ENCODE measurements at places on chromosomes 12 and 14. TPM values are rescaled to one million over a fixed set of nuclear protein-coding genes. Genes with fewer than 3 reads are reported as not detected.

- DNase-seq = no peak
- no peaks in the 10 kb centered on the region for H3K27me3 ChIP-seq
- H3K36me3 ChIP-seq = no peaks in the 10 kb centered on the region
Observed at GRCh38 chr12:51218607-51219161, 822 bp upstream of the POU6F1 start.

DNA sequence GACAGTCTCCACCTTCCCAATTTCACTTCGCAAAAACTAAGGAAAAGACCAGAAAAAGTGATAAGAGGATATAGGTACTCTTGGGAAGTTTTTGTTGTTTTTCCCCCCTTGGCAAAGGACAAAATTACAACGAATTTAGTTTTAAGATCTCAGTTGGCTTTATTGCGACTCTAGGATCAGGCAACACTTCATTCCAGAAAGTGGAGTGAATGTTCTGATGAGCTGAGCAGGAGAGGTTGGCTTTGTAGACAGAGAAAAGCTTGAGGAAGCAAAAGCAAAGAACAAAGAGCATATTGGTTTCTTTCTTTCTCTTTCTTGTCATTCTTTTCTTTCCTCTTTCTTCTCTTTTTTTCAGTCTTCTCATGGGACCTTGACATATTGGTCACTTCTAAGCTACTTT, 640 bp upstream of the ZFYVE1 start:
- H3K36me3 ChIP-seq = peaks cover 6% of the 10 kb centered on the region
- no peaks in the 10 kb centered on the region for H3K27me3 ChIP-seq
- H3K27ac ChIP-seq = no peak overlapping the region
- H3K4me1 ChIP-seq = peaks cover 3% of the 10 kb centered on the region
- no peak for DNase-seq
- peak overlapping the region; percentile 61 for H3K4me3 ChIP-seq

DNA sequence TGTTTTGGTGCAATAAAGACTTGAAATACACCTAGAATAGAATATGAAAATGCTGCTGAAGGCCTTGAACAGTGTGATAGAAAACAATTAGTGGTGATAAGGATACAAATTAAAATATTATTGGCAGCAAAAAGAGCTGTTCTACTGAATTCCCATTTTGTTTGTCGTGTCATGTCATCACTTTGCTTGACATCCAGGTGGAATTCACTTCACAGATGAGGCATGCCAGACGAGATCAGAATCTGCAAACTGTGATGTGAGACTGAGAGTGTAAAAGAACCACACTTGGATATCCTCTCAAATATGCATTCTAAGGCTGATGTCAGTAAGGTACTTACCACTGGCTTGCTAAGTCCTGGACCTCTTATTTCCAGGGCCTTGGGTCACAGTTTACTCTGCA, 635.1 kb upstream of the STXBP6 start:
- no peaks in the 10 kb centered on the region for H3K4me1 ChIP-seq
- no peak for DNase-seq
- no peak overlapping the region for H3K27ac ChIP-seq
- no peaks in the 10 kb centered on the region for H3K27me3 ChIP-seq

GRCh38 chr14:33680873-33681272, 270.0 kb downstream of the EGLN3 start:
- H3K4me3 ChIP-seq = no peak overlapping the region
- no peak for DNase-seq
- no peak overlapping the region for H3K27ac ChIP-seq
- H3K27me3 ChIP-seq = no peaks in the 10 kb centered on the region
- H3K36me3 ChIP-seq = no peaks in the 10 kb centered on the region

DNA sequence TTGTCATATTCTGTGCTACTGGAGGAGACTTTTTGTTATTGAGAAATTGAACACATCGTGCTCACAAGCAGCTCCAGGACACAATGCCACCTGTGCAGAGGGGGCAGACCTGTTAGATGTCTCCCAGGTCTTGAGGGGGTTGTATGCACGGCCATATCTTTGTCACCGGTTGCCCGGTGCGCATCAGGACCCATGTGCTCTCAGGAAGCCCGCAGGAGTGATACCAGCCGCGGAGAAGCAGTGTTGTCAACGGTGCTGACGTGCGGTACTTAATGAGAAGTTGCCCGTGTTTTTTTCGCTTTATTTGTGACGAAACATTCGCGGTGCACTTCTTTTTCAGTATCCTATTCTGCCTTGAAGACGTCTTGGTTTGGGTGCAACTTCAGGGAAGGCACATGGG, 128.2 kb upstream of the RTL1 start:
- no peaks in the 10 kb centered on the region for H3K36me3 ChIP-seq
- H3K27ac ChIP-seq = no peak overlapping the region
- no peak overlapping the region for H3K4me3 ChIP-seq
- no peaks in the 10 kb centered on the region for H3K4me1 ChIP-seq

The SERPINA4 gene
- 50.5 TPM for total RNA-seq

- no peak for DNase-seq
- no peaks in the 10 kb centered on the region for H3K27me3 ChIP-seq
- no peaks in the 10 kb centered on the region for H3K4me1 ChIP-seq
- no peak overlapping the region for H3K4me3 ChIP-seq
Observed at GRCh38 chr12:92108651-92109050, 37.0 kb downstream of the BTG1 start.

DNA sequence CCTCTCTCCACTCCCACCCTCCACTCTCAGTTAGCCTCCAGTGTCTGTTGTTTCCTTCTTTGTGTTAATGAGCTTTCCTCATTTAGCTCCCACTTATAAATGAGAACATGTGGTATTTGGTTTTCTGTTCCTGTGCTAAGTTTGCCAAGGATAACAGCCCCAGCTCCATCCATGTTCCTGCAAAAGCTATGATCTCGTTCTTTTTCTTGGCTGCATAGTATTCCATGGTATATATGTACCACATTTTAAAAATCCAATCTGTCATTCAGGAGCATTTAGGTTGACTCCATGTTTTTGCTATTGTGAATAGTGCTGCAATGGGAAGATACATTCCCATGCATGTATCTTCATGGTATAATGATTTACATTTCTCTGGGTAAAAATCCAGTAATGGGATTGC, 2.8 kb upstream of the WASHC4 start:
- H3K36me3 ChIP-seq = no peaks in the 10 kb centered on the region
- H3K27me3 ChIP-seq = no peaks in the 10 kb centered on the region
- DNase-seq = no peak
- no peak overlapping the region for H3K27ac ChIP-seq

Data from liver (tissue), 10 donors.